ENCODE measurements at places on chromosomes 2 and 18.
A peak's percentile ranks its signal among the peaks of the same experiment; 100 is the strongest.

DNA sequence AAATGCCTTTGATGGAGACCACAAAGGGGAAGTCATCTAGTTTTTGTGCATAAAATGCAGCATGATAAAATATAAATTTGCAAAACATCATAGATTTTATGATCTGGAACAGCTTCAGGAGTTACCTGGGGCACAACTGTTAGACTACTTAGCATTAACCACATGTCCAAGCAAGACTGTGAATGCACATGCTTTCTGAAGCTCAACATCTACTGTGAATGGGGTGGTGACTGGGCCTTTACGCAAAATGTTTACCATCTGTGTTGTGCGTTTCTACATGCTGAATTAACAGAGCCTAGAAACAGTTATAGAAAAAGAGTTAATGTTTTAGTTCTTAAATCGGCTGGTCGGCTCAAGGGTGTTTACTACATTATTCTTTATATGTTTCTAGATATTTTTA, 45.5 kb downstream of the KCTD1 start:
- no peak for DNase-seq

GRCh38 chr2:152394326-152394725, 59.4 kb downstream of the FMNL2 start:
- DNase-seq, result no peak

- peak; percentile 45 for DNase-seq
Measured at GRCh38 chr2:234494361-234495250, 2.3 kb downstream of the ARL4C start.

- no peak for DNase-seq
Measured at GRCh38 chr2:239519089-239519920, 118.5 kb upstream of the HDAC4 start.

DNA sequence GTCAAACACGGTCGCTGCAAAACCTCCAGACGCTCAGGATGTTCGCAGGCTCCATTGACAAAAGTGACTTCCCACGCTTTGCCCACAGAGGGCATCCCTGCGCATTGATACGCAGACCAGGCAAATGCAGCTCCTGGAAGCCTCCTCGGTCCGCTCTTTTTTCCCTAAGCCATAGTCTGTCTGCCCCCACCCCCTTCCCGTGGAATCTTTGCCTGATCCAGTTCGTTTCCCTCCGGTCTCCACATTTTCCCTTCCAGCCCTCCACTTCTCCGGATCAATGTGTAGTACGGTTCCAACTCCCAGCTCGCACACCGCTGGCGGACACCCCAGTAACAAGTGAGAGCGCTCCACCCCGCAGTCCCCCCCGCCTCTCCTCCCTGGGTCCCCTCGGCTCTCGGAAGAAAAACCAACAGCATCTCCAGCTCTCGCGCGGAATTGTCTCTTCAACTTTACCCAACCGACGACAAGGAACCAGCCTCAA, at the start of gene DCC:
DCC (plus strand) TSS at position 307 of the 481 bp plus-strand sequence. CDS start 591 bp downstream, outside the sequence.
- peak; percentile 4 for DNase-seq

All from activated CD8-positive, alpha-beta T cell treated with anti-CD3 and anti-CD28 coated beads for 36 hours (primary cell).